Activated CD4-positive, alpha-beta memory T cell treated with anti-CD3 and anti-CD28 coated beads, Interleukin-2, amount 10 ng/mL, durations not matched to agents 7 days and 5 days (primary cell): ENCODE measurements at places on chromosomes 11 and 22.

DNA sequence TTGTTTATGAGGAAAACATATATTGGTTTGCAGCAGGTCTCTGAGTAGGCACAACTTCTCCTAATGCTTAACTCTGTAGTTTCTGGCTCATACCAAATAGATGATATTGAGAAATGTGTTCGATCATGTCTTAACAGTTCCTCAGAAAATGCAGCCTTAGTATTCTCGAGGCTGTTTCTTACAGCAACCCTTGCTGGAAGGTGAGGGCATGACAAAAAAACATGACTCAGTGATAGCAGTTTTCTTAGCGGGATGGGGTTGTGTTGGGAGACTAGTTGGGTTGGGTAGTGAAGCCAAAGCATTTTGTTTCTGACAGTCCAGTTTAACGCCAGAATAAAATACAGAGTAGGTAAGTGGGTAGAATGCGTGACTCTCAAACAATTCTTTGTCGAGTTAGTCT, 94.7 kb upstream of the PARVA start:
- DNase-seq, result no peak

GRCh38 chr11:105000797-105001196, 22.2 kb downstream of the CASP5 start:
- peak; percentile 61 for DNase-seq

DNA sequence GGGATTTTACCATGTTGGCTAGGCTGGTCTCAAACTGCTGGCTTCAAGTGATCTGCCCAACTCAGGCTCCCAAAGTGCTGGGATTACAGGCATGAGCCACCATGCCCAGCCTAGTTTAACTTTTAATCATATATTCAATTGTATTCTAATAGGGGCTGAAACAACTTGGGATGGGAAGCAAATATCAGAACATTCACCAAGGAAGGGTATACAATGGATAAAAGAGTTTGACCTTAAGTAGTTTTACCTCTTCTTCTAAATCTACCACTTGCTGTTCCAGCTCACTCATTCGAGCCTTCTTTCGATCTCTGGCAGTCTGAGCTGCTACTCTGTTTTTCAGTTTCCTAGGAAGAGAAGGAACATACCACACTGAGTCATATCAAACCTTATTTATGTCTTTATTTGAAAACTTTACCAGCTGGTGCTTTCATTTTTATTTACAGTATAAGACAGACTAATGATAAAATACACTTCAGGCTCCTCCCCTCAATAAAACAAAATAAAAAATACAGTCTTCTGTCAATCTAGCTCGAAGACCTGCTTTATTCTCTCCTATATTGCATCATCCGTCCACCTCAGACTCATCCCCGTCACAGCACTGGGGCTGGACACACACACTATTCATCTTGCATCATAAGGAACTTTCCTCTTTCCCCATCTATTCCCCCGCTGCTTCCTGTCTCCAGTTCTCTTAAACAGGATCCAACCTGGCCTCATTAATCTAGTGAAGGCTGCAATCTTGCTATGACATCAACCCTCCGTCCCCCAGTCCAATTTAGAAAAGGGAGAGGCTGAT, 1.4 kb downstream of the XBP1 start:
- peak; percentile 43 for DNase-seq

- DNase-seq, result no peak
These were observed 57.7 kb upstream of the AMPD3 start for GRCh38 chr11:10397226-10397987.

- no peak for DNase-seq
These were observed 72.7 kb downstream of the TRAF6 start for GRCh38 chr11:36437413-36437812.
